Stimulated activated CD8-positive, alpha-beta memory T cell treated with anti-CD3 and anti-CD28 coated beads, Interleukin-4, amount 100 ng/mL, for 24 hours (primary cell): ENCODE measurements at places on chromosomes 1 and 21.

DNA sequence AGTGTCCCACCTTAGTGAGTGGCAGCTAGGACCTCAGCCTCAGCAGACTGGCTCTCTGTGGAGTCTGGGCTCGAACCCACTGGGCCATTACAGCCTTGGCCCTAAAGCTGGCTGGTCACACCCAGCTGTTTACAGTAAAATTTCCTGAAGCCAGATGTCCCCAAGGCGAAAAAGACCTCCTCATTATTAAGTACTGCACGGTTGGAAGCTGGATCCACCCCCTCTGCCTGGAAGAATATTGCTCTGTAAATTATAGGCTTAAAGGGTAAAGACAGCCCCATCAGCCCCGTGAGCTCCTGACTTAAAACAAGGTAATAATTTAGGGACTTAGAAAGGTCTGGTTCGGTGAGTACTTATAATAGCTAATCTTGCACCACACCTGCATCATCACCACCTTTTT lies 30.3 kb upstream of the TMEM51 start:
- DNase-seq, result no peak

GRCh38 chr1:41872074-41872473 lies 46.6 kb downstream of the HIVEP3 start:
- DNase-seq, result no peak

DNA sequence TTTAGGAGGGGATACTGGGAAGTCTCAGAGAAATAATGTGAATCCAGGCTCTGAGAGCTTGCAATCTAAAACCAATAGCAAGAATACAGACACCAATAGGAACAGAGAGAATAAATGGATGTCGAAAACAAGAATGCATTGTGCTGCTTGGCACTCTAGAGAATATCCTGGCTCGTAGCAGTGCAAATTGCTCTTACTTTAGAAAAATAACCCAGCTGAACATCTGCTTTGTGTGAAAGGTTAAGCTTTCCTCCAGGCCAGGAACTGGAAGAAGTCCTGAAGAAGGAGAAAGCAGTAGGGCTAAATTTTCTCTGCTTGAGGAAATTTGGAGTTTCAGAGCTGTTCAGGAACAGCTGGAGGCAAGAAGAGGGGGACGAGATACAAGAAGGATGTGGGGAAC lies 382.3 kb downstream of the HHIPL2 start:
- DNase-seq, result no peak

GRCh38 chr21:34950980-34951379 lies 98.1 kb downstream of the RUNX1 start:
- DNase-seq, result no peak

- no peak for DNase-seq
Observed at GRCh38 chr21:32834211-32834915, 62.8 kb upstream of the PAXBP1 start.

- DNase-seq, result no peak
Observed at GRCh38 chr1:203426870-203427269, 48.7 kb upstream of the PRELP start.

DNA sequence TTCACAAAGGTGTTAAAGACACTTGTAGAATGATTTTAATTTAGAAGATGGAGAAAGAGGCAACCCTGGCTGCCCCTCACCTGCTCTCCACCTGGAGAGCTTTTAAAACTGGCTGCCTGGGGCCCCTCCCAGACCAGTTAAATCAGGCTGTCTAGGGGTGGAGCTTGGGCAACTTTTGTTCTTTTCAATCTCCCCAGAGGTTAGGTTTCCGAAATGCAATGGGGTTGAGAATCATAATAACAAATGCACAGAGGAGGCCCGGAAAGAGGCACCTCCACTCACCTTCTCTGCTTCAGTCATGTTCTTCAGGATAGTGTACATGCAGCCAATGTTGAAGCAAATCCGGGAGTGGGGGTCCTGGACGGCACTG lies 400 bp downstream of the NCF2 start:
- no peak for DNase-seq

- DNase-seq, result no peak
Observed at GRCh38 chr1:57576756-57577155, 152.9 kb upstream of the DAB1 start.

GRCh38 chr1:48250572-48250971 lies 28.1 kb downstream of the SLC5A9 start:
- DNase-seq, result no peak

GRCh38 chr1:111499026-111499785 lies 4.2 kb downstream of the ADORA3 start:
- no peak for DNase-seq

- DNase-seq, result no peak
Observed at GRCh38 chr1:245718123-245718522, 563.3 kb downstream of the KIF26B start.

- no peak for DNase-seq
Observed at GRCh38 chr1:2376931-2377672, 14.3 kb downstream of the MORN1 start.

DNA sequence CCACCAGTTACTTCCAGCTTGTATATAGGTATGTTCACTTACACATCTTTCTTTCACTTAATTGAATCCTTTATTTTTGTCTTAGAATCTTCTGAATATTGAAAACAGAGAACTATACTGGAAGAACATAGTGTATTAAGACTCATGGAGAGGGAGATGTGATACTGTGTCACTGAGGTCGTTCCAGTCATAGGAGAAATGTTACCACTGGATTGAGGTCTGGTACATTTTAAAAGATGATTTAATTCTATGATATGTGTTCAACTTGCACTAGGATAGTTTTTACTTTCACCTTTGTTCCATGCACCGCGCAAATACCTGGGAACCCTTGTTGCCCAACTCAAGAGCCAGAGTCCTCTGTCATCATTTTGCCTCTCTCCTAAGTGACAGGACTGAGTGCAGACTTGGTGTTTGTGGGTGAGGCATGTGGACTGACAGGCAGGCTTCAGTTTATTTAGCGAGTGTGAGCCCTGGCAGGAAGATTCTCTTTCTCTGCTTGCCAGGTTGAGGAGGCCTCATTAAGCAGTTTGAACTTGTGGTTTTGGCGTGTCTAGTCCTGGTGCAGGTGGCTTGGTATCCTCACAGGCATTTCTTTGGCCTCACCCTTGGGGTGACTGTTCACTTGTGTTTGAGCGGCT lies 63.7 kb downstream of the DYRK1A start:
- DNase-seq, result no peak

- no peak for DNase-seq
Observed at GRCh38 chr1:95230256-95230655, 3.8 kb upstream of the RWDD3 start.

DNA sequence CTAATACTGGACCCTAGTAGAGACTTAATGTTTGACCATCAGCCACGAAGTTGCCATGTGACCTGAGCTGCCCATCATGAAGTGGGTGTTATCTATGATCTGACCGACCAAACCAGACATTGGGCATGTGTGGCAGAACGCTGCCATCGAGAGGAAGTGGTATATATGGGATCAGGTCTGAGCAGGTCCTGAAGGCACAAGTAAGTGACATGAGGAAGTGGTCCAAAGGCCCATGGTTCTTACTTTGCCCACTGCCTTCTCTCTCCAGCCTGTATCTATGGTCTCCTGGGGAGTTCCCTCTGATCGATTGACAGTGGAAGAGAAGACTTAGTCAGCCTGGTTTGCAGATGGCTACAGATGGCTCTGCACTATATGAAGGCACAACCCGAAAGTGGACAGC lies 7.9 kb downstream of the SPSB1 start:
- DNase-seq, result no peak

DNA sequence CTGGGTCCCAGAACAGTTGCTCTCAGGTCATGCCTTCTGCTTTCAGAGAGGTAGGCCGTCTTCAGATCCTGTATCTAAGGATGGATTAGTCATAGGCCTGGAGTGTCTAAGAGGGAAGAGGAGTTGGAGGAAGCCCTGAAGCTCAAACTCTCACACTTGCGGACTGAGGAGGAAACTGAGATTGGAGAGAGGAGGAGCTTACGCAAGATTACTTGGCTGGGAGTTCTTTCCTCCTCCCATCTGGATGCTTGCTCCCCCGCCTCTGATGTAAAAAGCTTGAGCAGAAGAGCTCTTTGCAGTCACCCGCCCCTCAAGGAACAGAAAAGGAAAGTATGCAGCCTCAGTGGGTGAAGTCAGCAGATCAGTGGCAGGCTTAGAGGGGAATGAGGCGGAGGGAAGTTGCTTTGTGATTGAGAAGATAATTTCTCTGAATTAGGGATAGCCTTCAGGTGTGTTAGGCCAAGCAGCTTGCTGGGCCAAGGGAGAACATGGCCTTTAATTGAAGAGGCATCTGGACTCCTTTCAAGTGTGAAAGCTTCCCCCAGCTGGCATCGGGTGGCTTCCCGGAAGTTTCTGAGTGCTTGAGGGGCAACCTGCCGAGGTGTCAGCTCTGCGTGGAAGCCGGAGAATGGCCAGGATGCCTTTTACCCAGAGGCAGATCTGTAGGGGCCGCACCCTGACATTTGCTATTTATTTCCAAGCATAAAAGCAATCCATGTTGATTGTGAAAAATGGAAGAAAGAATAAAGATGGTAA lies 6.6 kb downstream of the ADORA1 start:
- no peak for DNase-seq

DNA sequence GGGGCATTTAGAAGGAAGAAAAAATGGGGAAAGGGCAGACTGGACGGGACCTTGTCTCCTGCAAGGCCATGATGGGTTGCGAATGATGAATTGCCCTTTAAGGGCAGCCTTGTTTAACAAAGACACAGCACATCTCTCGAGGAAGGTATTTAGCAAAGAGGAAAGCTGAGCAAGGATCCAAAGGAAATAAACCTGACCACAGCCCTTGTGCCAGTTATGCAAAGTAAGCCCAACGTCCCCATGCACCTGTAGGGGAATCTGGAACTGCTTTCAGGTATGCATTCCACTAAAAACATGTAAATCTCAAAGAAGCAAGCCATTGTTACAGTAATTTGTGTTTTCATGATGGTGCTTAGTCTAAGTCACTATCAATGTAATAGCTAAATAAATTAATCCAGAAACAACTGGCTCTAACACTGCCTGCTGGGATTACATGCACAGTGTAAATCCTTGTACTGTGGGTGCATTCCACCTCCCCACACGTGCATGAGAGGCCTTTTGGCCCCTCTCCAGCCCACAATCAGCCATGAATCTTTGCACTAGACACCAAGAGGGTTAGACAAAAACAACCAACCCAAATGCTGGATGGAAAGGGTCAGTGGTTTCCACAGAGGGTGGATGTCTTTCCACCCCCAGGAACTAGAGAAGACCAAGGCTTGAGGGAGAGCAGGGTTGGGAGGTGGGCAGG lies 228.8 kb upstream of the KAZN start:
- no peak for DNase-seq

GRCh38 chr1:154750681-154751665 lies 119.1 kb downstream of the KCNN3 start:
- no peak for DNase-seq

- DNase-seq, result no peak
Observed at GRCh38 chr1:110928904-110929303, 34.8 kb downstream of the LRIF1 start.

GRCh38 chr1:61287734-61288133 lies 205.4 kb downstream of the NFIA start:
- DNase-seq, result no peak

DNA sequence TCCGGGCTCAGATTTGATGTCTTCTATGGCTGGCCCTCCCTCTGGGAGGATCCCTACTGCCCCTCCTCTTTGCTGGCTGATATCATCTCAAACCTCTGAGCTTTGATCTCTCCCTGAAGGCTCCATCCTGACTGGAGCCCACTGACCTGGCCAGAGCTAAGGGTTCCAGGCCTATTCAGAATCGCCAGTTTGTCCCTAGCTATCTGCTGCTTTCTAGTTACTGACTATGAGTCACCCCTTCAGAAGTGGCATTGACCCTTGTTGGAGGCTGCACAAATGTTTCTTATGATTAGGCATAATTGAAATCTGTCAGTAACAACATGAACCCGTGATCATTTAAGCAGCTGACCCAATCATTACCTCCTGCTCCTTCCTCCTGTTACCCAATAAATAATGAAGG lies 87.1 kb downstream of the ABCA4 start:
- no peak for DNase-seq

GRCh38 chr1:51669272-51669671 lies 52.4 kb downstream of the OSBPL9 start:
- no peak for DNase-seq

DNA sequence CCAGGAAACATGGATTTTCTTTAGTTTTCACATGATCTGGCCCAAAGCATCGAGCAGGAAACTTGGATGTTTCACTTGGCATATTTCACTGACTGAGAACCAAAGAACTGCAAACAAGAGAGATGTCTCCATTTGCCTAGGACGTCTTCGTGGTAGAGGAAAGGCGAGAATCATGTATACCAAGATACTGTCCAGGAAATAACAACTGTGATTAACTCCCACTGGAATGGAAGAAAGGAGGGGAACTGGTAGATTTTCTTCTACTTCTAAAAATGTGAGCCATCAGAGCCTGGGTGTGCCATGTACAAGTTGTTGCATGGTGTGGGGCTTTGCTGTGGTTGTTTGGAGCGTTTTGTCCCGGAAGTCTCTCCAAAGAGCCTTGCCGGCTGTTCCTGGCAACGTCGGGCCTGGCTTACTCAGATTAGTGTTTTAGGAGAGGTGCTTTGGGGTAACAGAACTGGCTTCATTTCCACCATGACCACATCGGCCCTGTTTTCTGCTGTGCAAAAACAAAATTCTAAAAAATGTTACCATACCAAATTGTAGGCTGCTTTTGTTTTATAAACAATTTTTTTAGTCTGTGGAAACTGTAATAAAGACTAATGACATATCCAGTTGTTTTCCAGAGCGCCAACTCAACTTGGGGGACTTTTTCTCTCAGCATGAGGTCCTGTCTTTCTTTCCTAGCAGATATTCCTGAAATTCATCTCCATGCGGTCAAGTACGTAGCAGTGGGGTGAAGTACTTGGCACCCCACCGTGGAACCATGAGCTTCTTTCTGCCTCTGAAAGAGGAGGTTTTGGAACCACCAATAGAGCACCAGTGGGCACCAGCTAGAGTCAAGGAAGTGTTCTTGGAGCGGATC lies 118.3 kb downstream of the TM2D1 start:
- DNase-seq, result no peak

DNA sequence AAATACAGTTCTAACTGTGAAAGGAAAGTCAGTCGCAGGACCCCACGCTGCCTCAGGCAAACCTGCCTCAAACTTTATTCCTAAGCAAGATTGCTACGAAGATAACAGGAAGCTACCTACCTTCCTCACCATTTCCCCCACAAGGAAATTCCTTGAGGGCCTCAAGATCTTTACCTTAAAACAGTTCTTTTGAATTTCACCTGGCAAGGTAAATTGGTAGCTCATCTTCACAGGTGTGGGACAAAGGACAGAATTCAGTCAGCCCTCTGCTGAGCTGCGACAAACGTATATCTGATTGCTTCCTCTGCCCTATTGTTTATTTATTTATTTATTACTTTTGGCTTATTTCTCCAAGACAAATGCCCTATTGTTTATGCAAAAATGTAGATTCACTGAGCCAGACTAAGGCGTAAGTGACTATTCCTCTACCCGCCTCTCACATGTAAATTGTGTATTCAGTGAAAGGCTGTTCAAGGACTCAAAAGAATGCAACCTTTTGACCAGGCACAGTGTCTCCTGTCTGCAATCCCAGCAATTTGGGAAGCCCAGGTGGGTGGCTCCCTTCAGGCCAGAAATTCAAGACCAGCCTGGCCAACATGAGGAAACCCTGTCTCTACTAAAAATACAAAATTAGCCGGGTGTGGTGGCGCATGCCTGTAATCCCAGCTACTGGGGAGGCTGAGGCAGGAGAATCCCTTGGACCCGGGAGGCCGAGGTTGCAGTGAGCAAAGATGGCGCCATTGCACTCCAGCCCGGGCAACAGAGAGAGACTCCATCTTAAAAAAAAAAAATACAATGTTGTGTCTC lies 17.3 kb upstream of the PKNOX1 start:
- DNase-seq, result no peak

GRCh38 chr1:171313319-171313834 lies 606 bp upstream of the FMO4 start:
- no peak for DNase-seq
